ENCODE measurements at places on chromosomes 6 and 20.

GRCh38 chr6:168099201-168100010 lies 20.4 kb upstream of the FRMD1 start:
- no peak for DNase-seq

- no peak for DNase-seq
These were observed 97.2 kb downstream of the MAP3K4 start for GRCh38 chr6:161088676-161089328.

- DNase-seq = no peak
These were observed 62.0 kb downstream of the DLGAP4 start for GRCh38 chr20:36367907-36368799.

DNA sequence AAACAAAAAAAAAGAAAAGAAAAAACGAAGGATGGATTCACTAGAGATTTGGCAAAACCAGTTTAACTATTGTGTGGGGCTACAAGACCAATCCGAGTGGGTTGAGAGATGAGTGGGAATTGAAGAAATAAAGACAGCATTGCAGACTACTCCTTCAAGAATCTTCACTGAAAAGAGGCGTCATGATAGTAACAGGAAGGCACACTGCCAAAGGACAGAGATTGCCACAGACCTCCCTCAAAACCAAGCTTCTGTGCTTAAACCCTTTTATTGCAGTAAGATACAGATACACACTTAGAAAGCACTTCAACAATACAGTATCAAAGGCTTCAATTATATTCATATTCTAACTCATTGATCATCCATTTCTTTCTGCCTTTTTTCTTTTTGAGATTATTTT lies 103.9 kb downstream of the IPCEF1 start:
- no peak for DNase-seq

DNA sequence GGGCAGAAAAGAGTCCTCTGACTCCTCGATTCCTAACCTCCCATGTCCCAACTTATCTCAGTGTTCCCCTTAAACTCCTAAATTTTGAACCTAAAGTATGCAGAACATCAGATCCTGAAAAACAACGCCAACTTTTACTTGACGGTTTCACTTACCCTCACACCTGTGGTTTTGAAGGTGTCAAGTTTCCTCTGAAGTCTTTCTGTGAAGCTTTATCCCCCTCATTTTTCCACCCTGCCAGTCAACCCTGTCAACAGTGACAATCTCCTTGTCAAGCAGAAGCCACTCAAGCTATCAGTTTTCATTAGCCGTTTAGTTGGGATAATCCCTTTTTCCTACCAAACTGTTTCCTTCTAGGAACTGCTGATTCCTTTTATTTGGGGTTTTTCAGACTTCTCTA lies 245.4 kb upstream of the PREP start:
- DNase-seq = no peak
